ENCODE measurements at places on chromosomes 13 and 19.

DNA sequence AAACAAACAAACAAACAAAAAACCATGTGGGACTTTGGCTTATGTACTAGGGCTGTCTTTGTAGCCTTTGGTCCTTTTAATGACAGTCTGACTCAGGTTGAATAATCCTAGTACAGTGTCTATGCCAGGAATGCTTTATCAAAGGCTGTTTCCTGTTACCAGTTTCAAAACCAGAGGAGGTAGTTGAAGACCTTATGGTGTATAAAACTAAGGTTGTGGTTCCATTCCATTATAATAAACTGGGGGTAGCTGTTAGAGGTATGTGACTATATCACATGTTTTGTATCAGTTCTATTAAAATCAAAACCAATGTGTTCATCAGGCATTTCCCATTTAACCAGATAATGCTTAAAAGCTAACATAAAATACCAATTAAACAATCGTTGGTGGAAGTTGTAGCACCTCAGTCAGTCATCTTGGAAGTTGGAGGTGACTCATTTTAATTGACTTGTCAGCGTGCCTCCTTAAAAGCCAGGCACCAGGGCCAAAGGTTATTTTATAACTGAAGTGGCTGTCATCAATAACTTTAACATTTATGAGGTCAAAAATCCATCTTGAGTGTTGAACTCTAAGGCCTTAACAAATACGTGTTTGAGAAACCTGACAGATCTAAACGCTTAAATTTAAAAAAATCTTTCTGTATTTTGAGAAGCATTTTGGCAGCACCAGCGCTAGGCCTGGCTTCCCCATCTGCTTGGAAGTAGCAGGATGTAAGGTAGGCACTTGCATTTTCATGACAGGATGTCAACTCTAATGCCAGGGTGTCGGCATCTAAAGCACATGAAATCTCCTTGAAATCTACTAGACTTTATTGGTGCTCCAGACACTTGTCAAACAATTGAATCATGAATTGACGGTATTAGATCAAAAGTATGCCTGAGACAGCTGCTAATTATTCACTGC lies 162.5 kb downstream of the LMO7 start:
- ATAC-seq: peak; percentile 58

DNA sequence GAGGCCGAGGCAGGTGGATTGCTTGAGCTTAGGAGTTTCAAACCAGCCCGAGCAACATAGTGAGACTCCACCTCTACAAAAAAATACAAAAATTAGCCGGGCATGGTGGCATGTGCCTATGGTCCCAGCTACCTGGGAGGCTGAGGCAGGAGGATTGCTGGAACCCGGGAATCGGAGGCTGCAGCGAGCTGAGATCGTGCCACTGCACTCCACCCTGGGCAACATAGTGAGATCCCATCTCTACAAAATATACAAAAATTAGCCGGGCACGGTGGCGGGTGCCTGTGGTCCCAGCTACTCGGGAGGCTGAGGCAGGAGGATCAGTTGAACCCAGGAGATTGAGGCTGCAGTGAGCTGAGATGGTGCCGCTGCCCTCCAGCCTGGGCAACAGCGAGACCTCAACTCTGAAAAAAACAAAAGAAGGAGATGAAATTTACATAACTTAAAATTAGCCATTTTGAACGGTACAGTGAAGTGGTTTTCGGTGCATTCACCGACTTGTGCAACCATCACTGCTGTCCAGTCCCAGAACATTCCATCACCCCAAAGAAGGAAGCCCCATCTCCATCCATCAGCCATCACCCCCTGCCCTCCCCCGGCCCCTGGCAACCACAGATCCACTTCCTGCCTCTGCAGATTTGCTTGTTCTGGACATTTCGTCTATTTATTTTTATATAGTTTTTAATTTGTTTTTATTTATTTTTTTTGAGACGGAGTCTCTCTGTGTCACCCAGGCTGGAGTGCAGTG lies 1.6 kb upstream of the AZU1 start:
- ATAC-seq: no peak

- no peak for ATAC-seq
Measured at GRCh38 chr13:93420206-93420605, 193.6 kb downstream of the GPC6 start.

DNA sequence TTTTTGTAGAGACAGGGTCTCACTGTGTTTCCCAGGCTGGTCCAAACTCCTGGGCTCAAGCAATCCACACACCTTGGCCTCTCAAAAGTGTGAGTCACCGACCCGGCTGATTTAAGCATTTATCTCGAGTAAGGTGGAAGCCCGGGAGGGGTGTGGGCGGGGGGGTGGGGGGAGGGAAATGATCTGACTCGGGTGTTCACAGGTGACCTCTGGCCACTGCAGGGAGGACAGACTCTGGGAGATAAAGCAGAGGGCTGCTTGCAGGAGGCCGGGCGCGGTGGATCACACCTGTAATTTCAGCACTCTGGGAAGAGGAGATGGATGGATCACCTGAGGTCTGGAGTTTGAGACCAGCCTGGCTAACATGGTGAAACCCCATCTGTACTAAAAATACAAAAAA lies 7.9 kb downstream of the DENND1C start:
- no peak for ATAC-seq

- no peak for ATAC-seq
Measured at GRCh38 chr13:21595546-21595822, 8.5 kb downstream of the MICU2 start.

Data from activated CD4-positive, CD25-positive, alpha-beta regulatory T cell treated with anti-CD3 and anti-CD28 coated beads, Interleukin-2, amount 50 U/mL, for 24 hours (primary cell).